ENCODE measurements at places on chromosomes 7 and 10. TPM values are rescaled to one million over a fixed set of nuclear protein-coding genes. Genes with fewer than 3 reads are reported as not detected.

MSMB gene
- not detected for polyA plus RNA-seq

FAM180A gene
- 0.59 TPM for polyA plus RNA-seq

PNLIPRP1 gene
- not detected for polyA plus RNA-seq

GRCh38 chr10:70849582-70850016 is 33.9 kb downstream of the SGPL1 start:
- DNase-seq = peak; percentile 53

STOX1 gene
- 0.02 TPM for polyA plus RNA-seq

- DNase-seq = peak; percentile 95
Measured at GRCh38 chr10:78960316-78960800, 108.4 kb upstream of the ZMIZ1 start.

DNA sequence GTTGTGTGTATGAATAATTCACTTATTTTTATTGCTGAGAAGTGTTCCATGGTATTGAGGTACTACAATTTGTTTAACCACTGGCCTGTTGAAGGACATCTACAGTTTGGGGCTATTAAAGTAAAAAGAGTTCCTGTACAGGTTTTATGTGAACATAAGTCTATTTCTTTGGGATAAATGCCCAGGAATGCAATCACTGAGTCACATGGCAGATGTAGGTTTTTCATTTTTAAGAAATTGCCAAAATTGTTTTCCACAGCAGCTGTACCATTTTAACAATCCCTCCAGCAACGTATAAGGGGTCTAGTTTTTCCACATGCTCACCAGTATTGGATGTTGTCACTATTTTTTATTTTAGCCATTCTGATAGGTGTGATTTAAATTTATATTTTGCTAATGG is 243.9 kb downstream of the TNS3 start:
- no peak for DNase-seq

- DNase-seq = peak; percentile 10
Measured at GRCh38 chr10:113709221-113709838, 29.6 kb downstream of the CASP7 start.

GRCh38 chr7:64611717-64612116 is 48.8 kb upstream of the ZNF680 start:
- DNase-seq = no peak

FAM25A gene
- 1.4 TPM for polyA plus RNA-seq

CTAGE8 gene
- polyA plus RNA-seq = 2.1 TPM

DNA sequence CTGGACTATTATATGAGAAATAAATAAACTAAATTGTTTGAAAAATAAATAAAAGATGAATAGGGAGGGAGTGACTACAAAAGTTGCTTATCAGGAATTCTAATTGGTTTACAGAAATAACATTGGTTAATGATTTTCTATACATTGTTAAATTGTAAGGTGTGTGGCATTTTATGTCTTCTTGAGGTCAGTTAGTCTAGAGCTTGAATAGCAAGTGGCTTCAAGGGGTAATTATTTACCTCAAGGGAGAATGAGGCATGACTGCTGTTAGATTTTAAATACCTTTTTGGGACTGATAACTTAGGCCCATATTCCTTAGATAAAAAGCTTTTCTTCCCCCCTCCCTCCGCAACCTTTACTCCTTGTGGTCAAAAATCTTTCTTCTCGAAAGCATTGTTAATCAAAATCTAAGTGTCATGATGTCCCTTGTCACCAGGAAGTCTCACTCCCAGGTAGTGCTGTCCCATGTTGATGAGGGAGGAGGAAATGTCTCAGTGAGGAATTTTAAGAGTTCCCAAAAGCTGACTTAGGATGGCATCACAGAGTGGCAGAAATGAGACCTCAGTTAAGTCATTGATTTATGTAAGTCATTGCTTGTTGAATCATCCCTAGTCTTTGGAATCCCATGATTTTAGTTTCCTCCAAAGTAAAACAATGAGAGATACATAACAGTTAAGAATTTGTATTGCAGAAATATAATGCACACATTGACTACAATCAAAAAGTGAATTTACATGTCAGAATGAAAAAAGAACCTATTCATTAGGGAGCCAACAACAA is 71.5 kb downstream of the MAPK8 start:
- DNase-seq = no peak

GRCh38 chr10:33635967-33636515 is 301.6 kb upstream of the NRP1 start:
- DNase-seq = no peak

DNA sequence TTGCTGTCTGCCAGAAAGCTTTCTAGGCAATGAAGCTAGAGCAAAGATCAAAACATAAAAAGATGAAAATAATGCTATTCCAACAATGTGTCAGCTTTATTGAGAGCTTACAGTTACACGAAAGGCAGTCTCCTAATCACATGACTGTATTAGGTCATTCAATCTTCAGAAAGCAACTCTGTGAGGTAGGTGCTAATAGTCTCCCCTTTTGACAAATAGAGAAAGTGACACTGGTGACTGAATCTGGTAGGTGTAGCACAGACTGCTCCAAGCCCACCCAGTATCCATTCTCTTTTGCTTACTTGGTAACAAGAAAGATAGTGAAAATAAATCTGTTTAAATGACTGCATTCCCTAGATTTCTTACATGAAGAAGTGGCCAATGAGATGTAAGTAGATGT is 58.8 kb downstream of the DGKB start:
- no peak for DNase-seq

SLIT1 gene
- not detected for polyA plus RNA-seq
